DMS153 (cell line): ENCODE measurements at places on chromosomes 12 and 14.

DNA sequence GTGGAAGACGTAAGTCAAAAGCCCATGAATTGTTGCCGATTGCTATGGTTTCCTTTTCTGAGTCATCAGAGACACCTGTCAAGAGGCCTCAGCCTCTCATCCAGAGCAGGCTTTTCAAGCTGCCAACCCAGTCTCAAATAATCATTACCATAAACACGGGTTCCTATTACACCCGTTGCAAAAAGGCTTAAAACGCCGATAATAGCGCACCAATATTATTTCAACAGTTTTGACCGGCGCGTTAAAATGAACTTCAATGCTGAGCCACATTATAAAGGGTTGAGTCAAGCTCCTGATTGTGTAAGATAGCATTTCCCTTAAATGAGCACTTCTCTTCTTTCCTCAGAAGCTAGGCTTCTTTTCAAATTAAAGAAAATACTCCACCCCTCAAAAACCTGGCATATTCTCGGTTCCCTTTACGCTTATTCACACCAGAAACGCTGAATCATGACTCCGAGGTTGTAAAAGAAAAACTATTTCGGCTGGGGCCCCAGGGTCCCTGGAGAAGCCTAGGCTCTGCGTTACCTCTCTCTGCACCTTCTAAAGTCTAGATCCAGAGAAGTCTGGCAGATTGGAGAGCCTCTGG, 1.4 kb downstream of the TMTC1 start:
- DNase-seq, result no peak

GRCh38 chr12:116565963-116566362, 6.8 kb downstream of the MAP1LC3B2 start:
- DNase-seq, result no peak

DNA sequence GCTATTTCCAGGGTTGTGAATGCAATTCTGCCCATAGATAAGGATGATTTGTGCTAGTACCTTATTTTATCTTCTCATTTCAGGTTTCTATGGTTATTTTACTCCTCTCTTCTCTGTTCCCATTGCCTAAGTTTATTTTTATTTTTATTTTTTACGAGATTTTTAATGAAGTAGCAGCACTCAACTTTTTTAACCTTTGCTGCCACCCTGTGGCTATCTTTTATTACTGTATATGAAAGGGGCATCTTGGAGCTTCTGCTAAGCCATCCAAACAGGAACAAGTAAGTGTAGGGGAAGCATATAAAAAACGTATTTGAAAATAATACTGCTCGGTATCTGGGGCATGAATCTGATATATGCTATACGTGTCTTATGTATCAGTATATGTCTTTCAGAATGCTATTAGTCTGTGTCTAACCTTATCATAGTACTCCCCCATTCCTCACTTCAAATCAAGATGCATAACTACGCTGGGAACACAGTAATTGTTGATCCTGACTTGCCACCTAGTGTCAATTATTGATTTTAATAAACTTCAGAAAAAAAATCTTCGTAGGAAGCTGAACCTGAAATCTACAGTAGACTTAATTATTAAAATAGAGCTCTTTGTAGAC, 60.3 kb downstream of the KLRG1 start:
- no peak for DNase-seq

DNA sequence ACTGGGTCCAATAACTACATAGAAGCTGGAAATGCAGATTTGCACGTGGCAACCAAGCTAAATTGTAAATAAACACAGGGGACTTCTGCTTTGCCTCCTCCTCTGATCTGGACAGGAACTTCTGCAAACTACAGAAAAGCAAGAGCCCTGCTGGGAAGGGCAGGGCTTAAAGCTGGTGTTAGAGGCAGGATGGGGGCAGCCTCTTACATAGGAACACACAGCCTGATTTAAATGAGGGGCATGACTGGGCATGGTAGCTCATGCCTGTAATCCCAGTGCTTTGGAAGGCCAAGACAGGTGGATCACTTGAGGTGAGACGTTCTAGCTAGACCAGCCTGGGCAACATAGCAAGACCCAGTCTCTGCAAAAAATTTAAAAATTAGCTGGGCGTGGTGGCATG, 46.7 kb downstream of the ERH start:
- DNase-seq, result no peak

DNA sequence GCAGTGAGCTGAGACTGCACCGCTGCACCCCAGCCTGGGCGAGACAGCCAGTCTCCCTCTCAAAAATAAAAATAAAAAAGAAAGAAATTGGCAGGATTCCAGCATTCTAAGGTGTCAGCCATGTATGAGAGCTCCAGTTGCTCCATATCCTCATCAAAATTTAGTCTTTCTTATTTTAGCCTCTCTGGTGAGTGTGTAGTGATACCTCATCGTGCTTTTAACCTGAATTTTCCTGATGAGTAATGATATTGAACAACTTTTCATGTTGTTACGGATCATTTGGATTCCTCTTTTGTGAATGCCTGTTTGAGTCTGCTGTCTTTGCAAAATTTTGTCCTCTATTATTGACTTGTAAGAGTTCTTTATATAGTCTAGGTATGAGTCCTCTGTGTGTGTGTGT, 28.5 kb downstream of the CCDC60 start:
- DNase-seq, result no peak
